ENCODE measurements at places on chromosomes 7 and 10. TPM values are rescaled to one million over a fixed set of nuclear protein-coding genes. Genes with fewer than 3 reads are reported as not detected.

SFTPD gene
- total RNA-seq, result not detected

C10orf67 gene
- total RNA-seq, result 0.07 TPM

NUP42 gene
- total RNA-seq, result 60.9 TPM

CLDN3 gene
- total RNA-seq, result not detected

NODAL gene
- not detected for total RNA-seq

AS3MT gene
- total RNA-seq, result 0.79 TPM

SPDYE6 gene
- not detected for total RNA-seq

ADRB1 gene
- not detected for total RNA-seq

DNA sequence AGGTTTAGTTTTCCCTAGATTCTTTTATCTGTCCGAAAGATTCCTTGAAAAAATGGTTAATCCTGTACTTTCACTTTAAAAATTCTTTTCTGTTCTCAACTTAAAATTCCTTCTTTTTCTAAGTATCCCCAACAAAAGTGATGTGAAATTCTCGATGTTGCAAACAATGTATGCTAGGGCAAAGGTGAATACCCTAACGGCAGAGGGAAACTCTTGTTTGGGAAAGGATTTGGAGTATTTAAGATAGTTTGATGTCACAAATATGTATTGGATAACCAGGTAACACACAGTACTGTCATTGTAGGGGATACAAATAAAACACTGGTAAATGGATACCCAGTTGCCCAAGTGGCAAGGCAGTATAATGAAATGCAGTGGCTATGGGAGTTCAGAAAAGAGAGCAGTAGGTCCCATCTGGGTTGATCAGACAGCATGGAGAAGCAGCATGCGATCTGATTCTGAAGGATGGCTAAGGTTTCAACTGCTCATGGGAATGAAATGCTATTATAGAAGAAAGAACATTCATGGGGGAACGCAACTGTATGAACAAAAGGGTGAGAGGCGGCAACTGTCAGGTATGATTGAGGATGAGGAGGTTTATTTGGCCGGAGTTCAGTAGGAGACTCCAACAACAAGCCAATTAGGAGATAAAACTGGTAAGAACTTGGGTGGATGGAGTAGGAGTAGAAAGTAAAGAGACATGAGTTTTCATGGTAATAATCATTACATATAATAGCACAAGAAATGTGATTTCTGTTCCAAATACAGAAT lies 3.2 kb upstream of the EPC1 start:
- no peak overlapping the region for H3K27ac ChIP-seq
- H3K36me3 ChIP-seq, result peaks cover 16% of the 10 kb centered on the region
- no peak overlapping the region for H3K4me3 ChIP-seq
- no peak for DNase-seq
- H3K4me1 ChIP-seq, result peaks cover 43% of the 10 kb centered on the region

DNA sequence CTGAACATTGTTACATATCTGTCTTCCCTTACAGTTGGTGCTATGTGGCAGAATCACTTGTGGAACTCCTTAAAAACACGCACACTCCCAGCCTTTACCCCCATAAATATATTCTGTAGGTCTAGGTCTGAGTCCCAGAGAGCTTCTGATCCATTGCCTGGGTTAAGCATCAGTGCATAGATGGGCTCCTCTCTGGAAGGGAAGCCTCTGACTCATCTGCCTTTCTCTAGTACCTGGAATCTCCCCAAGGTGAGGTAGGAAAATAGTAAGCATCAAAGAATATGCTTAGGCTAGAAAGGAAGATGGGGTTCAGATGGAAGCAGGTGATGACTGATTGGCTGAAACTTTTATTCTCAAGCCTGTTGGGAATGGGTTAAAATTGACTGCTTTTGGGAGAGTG lies 26.1 kb downstream of the PROSER2 start:
- peaks cover 34% of the 10 kb centered on the region for H3K27me3 ChIP-seq
- H3K4me1 ChIP-seq, result no peaks in the 10 kb centered on the region
- no peaks in the 10 kb centered on the region for H3K36me3 ChIP-seq
- DNase-seq, result no peak
- H3K4me3 ChIP-seq, result no peak overlapping the region

DNA sequence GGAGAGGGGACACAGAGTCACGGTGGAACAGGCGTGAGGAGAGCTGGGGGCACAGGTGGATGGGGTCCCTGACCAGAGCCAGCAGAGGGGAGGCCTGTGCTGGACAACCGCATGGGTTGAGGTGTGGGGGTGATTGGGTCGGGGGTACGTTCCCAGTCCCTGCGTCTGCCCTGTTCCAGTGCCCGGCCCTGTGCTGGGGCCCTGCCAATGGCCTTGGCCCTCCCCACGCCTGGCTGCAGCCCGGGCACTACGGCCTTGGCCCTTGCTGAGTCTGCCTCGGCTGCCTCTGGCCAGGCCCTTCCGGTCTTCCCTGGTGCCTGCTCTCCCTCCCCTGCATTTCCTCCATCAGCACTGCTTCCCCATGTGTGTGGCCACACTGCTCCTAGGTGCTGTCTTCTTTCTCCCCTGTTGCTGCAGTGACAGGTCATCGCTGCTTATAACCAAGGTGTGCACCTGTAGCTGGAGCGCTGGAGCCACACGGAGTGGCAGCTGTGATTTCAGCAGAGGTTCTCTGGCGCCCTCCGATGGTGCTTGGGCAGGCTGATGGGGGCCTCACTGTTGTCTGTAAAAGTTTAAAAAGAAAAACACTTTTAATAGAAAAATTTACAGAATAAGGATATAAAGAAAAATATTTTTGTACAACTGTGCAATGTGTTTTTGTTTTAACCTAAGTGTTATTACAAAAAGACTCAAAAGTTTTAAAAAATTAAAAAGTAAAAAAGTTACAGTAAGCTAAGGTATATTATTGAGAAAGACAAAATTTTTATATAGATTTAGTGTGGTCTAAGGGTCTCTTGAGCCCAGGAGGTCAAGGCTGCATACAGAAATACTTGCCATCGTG lies 45.2 kb upstream of the BHLHA15 start:
- H3K27ac ChIP-seq, result no peak overlapping the region
- no peaks in the 10 kb centered on the region for H3K27me3 ChIP-seq
- no peaks in the 10 kb centered on the region for H3K36me3 ChIP-seq
- H3K4me3 ChIP-seq, result no peak overlapping the region
- peaks cover 6% of the 10 kb centered on the region for H3K4me1 ChIP-seq

GRCh38 chr10:78332657-78333056 lies 299.0 kb downstream of the RPS24 start:
- H3K27me3 ChIP-seq, result no peaks in the 10 kb centered on the region
- H3K36me3 ChIP-seq, result no peaks in the 10 kb centered on the region
- no peak overlapping the region for H3K27ac ChIP-seq
- H3K4me3 ChIP-seq, result no peak overlapping the region
- no peak for DNase-seq

DNA sequence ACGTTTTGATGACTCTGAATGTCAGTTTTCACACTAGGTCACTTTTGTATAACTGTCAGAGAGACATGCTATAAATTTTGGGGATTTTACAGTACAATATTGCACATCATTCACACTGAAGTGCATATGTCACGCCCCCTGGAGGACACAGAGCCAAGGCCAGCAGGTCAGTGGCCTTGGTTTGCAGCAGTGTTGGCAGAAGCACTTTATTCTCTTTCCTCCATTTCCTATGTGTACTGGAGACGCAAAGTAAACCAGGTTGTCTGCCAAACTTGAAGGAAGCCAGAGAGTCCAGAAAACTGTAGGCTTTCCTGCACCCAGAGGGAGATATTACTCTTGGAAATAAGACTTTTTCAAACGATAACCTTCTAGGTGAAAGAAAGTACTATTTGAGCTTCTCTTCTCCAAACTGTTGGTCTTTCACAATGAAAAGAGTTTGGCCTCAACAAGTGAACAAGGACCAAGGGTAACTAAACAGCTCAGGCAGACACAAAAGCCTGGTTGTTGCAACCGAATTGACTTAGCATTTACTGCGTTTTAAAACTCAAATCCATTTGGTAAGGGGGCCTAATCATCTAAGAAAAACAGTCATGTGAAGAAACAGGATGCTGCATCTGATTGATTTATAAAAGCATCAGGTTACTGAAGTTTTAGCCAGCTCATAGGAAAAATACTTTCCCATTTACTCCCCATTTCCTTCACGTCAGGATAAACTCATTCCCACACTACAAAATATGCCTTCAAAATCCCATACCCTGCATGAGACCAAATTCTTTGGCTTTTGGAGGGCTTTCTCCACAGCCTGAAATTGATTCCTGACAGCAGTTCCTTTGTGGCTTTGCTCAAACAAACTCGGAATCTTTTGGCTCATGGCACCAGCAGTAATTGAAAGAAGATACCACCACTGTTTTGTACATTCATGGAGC lies 83.0 kb upstream of the SEC61G start:
- no peak for DNase-seq
- no peaks in the 10 kb centered on the region for H3K4me1 ChIP-seq
- no peaks in the 10 kb centered on the region for H3K27me3 ChIP-seq
- H3K27ac ChIP-seq, result no peak overlapping the region

DNA sequence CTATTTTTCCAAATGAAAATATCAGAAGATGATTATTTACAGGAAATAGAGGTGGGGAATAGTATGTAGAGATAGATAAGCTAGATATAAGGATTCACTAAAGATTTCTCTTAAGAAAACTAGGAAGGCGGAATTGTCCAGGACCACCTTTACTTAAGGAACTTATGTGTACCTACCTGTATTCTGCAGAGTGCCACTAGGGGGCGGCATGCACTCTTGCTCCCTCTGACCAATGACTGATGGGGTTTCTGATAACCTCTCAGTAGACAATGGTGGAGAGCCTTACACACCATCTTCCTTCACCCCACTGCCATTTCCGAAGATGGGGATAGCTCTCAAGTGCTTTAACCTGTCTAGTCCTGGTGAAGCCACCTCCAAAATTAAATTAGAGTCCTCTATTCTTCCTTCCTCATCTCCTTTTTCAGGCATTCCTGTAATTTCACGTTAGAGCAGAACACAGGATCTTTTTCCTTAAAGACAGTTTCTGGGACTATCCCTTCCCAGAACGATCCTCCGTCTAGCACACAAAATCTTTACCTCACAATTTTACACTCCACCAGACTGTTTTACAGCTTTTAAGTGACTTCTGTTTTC lies 453.1 kb downstream of the SORCS1 start:
- H3K4me3 ChIP-seq, result no peak overlapping the region
- no peaks in the 10 kb centered on the region for H3K27me3 ChIP-seq
- DNase-seq, result peak; percentile 80
- H3K27ac ChIP-seq, result no peak overlapping the region
- no peaks in the 10 kb centered on the region for H3K36me3 ChIP-seq
- H3K4me1 ChIP-seq, result no peaks in the 10 kb centered on the region

- H3K27ac ChIP-seq, result peak overlapping the region; percentile 100
- H3K27me3 ChIP-seq, result peaks cover 1% of the 10 kb centered on the region
- DNase-seq, result no peak
- H3K36me3 ChIP-seq, result peaks cover 63% of the 10 kb centered on the region
- H3K4me1 ChIP-seq, result peaks cover 48% of the 10 kb centered on the region
- H3K4me3 ChIP-seq, result peak overlapping the region; percentile 98
These were observed 257 bp downstream of the WAC start for GRCh38 chr10:28533186-28533564.

GRCh38 chr10:31064348-31064747 lies 32.7 kb upstream of the ZNF438 start:
- H3K4me3 ChIP-seq, result no peak overlapping the region
- no peak overlapping the region for H3K27ac ChIP-seq
- no peak for DNase-seq
- peaks cover 4% of the 10 kb centered on the region for H3K27me3 ChIP-seq
- no peaks in the 10 kb centered on the region for H3K36me3 ChIP-seq

DNA sequence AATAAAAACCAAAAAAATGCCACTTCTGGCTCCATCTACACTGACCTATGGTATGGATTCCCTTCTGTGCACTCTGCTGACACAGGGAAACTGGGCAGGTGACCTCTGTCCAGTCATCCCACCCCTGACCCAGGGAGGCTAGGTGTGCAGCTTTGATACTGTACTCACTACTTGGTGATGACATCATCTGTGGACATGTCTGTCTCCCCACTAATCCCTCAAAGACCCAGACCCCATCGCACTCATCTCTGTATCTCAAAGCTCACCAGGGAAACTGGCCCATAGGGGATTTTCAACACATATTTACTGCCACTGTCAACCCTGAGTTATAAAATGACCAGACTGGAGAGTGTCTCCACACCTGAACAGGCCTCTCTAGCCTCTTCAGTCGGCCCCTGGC lies 10.6 kb downstream of the SGMS1 start:
- no peak for DNase-seq
- H3K36me3 ChIP-seq, result no peaks in the 10 kb centered on the region
- H3K27ac ChIP-seq, result no peak overlapping the region
- H3K4me3 ChIP-seq, result no peak overlapping the region

- no peaks in the 10 kb centered on the region for H3K27me3 ChIP-seq
- DNase-seq, result no peak
- H3K27ac ChIP-seq, result no peak overlapping the region
- H3K4me1 ChIP-seq, result peaks cover 33% of the 10 kb centered on the region
- no peak overlapping the region for H3K4me3 ChIP-seq
These were observed 29.9 kb upstream of the DLD start for GRCh38 chr7:107860981-107861652.

- DNase-seq, result no peak
- H3K36me3 ChIP-seq, result no peaks in the 10 kb centered on the region
These were observed 232.0 kb upstream of the CELF2 start for GRCh38 chr10:10785627-10786026.

DNA sequence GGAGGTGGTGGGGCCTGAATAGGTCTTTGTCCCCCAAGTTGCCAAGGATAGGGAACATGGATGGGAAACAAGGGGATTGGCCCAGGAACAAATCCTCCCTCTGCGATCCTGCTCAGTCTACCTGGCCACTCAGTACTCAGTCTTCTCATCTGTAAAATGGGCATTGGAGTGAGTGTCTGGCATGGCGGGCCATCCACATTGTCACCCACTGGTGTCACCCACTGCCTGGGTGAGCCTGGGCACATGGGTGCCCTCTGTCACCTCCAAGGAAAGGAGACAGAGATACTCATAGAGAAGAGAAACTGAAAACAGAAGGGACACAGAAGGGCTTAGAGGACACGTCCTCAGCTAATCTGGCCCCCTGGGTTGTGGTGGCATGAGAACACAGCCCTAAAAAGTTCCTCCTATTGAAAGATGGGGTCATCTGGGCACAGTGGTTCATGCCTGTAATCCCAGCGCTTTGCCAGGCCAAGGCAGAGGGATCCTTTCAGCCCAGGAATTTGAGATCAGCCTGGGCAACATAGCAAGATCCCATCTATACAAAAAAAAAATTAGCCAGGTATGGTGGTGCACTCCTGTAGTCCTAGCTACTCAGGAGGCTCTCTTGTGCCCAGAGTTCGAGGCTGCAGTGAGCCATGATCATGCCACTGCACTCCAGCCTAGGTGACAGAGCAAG lies 12.5 kb upstream of the TNRC18 start:
- no peaks in the 10 kb centered on the region for H3K36me3 ChIP-seq

DNA sequence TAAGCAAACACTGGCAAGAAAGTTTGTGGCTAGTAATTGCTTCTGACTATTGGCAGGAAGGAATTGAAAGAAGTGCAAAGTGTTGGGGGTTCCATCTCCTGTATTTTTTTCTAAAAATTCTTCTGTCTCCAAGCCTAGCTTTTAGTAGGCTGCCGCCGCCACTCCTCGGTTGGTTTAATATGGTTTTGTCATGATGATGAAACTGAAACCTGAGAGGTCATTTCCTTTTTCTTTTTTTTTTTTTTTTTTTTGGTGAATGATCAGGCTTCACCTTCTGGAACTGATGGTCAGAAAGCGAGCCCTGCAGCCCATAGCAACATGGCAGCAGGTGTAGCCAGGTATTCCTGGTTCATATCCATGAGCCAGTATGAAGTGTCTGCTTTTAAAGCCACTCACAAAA lies 75.3 kb upstream of the AGBL3 start:
- no peaks in the 10 kb centered on the region for H3K27me3 ChIP-seq
- no peak overlapping the region for H3K27ac ChIP-seq
- no peak for DNase-seq
- H3K36me3 ChIP-seq, result no peaks in the 10 kb centered on the region
- peaks cover 9% of the 10 kb centered on the region for H3K4me1 ChIP-seq

Measured in activated CD4-positive, alpha-beta T cell treated with anti-CD3 and anti-CD28 coated beads, Interleukin-2, amount 10 ng/mL, durations not matched to agents 24 days and 14 days (primary cell).